Fibroblast of skin of back (primary cell): ENCODE measurements at places on chromosomes 2 and 18.

- no peak for DNase-seq
These were observed 116.8 kb downstream of the NDUFA10 start for GRCh38 chr2:239908308-239908707.

- DNase-seq, result peak; percentile 21
These were observed 105.6 kb upstream of the ZNF521 start for GRCh38 chr18:25457601-25458000.

DNA sequence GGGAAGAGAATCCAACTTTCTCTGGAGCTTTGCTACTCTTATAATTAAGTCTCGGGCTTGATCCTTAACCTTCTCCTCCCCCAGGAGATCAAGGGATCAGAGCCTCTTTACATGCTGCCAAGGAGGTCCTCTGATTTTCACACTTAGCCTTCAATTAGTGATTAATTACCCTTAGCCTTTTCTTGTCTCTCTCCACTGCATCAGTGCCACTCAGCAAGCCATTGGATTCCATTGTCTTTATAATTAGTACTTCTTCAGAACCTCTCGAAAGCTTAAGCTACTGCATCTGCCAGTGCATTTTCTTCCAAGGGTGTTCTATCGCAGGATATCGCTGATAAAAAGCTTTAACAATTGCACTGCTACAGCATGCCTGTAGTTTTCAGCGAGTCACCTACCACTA is 477.0 kb upstream of the MEIS1 start:
- no peak for DNase-seq

GRCh38 chr2:30164131-30164925 is 17.5 kb downstream of the YPEL5 start:
- DNase-seq, result no peak

GRCh38 chr2:20439193-20439475 is 7.7 kb upstream of the RHOB start:
- DNase-seq, result peak; percentile 61

- DNase-seq, result peak; percentile 51
These were observed 111.2 kb upstream of the KLHL29 start for GRCh38 chr2:23273786-23274185.

GRCh38 chr2:203740871-203741281 is 34.4 kb downstream of the CD28 start:
- DNase-seq, result peak; percentile 68

DNA sequence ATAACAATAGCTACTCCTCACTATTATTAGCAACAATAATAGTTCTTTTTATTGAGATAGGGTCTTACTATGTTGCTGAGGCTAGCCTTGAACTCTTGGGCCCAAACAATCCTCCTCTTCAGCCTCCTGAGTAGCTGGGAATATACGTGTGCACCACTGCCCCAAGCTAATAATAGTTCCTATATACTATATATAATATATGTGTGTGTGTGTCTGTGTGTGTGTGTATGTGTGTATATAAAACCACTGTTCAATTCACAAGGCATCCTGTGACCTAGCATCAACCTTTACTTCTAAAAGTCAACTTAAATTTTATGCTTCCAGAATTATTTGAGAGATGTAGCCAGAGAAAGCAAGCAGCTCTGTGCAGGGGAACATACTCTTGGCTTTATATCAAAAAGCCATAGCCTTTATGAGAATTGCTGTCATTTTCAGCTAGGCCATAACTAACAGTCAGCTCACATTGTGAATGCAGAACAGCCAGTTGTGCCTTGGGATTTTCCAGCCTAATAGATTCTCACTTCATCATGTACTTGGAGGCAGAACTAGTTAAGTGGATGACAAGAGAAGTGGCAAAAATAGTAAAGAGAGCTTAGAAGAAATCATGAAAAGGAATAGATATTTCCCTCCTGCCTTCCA is 665.5 kb downstream of the NYAP2 start:
- DNase-seq, result no peak

DNA sequence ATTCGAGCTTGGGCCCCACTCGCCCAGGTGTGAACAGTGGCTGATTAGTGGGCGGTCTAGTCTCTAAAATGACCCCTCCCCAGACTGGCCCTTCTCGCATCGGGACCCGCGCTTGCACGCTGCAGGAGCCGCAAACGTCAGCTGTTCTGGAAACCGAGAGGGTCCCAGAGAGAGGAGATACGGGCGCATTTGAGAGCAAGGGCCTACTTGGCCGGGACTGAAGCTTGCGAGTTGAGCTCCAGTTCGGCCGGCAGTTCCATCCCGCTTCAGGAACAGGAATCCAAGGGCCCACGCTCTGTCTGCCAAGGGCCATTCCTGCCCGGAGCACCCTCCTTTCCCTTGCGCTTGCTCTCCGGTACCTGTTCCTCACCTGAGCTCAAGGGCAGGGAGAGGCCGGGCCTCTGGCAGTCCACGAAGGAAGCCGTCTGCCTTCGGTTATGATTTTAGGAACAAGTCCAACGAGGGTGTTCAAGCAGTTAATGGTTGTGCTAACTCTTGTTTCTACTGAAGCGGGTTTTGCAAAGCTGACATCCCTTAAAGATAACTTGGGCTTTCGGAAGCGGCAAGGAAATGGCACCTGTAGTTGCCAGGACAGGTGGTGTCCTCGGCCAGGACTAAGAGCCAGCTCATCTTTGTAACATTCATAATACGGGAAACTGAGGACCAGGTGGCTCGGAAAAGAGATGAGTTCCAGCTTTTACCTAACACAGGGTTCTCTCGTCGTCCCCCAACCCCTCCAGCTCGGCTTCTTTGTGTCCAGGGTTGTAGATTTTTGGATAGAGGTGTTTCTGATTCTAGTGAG is 3.9 kb upstream of the DLX1 start:
- DNase-seq, result no peak
